ENCODE measurements at places on chromosomes 5 and 9.

GRCh38 chr5:126052120-126052519 lies 371.1 kb upstream of the GRAMD2B start:
- no peak for DNase-seq

DNA sequence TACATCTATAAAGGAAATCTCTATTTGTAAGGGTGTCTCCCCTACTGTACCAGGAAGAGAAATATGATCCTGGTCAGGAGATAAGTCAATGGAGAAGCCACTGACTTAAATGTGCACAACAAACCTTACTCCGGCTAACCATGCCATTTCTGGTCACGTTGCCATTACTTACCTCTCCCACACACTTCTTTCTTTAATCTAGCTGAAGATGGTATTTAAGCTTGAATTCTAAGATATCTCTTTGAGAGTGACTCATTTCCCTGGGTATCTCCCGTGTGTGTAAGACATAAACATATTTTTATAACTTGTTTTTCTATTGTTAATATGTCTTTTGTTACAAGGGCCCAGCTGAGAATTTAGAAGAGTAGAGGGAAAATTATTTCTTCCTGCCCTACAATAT lies 296.6 kb downstream of the SEMA5A start:
- DNase-seq = no peak

DNA sequence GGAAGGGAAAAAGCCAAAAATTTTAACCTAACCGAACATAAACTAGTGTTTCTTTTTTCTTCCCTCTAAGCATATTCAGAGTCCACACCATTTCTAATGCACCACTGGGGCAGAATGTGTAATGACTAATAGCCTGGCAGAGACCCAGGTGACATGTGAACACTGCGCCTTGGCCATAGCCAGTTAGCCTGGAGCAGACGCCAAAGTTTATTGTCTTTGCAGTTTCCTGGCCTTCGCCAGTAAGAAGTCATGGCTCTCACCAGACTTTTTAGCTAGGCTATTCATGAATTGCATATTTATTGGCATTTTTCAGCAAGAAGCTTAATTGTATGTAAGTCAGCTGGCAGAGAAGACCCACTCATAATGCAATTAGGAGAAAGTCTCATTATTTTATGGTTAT lies 182.8 kb upstream of the SLC27A6 start:
- no peak for DNase-seq

DNA sequence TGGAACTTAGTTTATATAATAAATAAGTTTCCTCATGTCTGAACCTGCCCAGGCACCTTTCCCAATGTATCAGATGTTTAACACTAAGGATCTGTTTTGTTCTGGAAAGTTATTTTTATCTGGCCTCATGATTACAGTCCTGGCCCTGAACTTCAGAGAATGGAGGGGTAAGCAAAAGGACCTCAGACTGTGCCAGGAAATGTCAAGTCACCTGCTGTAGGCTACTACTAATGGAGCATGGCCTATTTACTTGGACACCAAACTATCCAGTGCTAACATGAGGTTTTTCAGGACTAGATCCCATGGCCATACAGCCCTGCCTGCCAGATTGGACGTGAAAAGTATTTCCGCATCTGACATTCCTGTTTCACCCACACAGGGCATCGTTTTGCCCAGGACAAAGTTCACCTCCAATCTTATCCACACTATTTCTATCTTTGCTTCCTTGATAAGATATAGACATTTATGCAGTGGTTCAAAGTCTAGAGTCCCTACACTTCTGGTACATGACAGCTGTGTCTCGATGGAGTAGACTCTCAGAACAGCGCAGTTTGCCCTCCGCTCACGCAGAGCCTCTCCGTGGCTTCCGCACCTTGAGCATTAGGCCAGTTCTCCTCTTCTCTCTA lies at the start of gene BTNL8:
BTNL8 (plus strand) TSS at position 539 of the 626 bp plus-strand sequence. CDS start 152 bp downstream, outside the sequence.
- no peak for DNase-seq

DNA sequence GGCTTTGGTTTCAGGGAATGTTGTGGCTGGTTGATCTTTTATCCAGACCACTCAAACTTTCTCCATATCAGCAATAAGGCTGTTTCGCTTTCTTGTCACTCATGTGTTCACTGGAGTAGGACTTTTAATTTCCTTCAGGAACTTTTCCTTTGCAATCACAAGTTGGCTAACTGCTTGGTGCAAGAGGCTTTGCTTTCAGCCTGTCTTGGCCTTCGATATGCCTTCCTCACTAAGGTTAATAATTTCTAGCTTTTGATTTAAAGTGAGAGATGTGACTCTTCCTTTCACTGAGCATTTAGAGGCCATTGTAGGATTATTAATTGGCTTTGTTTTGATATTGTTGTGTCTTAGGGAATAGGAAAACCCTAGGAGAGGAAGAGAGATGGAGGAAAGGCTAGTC lies 7.0 kb upstream of the HRCT1 start:
- DNase-seq = no peak

GRCh38 chr9:19331877-19332276 lies 48.2 kb downstream of the RPS6 start:
- no peak for DNase-seq

DNA sequence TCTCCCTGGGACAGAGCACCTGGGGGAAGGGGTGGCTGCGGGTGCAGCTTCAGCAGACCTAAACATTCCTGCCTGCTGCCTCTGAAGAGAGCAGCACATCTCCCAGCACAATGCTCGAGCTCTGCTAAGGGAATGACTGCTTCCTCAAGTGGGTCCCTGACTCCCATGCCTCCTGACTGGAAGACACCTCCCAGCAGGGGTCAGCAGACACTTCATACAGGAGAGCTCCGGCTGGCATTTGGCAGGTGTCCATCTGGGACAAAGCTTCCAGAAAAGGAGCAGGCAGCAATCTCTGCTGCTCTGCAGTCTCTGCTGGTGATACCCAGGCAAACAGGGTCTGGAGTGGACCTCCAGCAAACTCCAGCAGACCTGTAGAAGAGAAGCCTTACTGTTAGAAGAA lies 77.2 kb downstream of the SLCO6A1 start:
- DNase-seq = no peak

DNA sequence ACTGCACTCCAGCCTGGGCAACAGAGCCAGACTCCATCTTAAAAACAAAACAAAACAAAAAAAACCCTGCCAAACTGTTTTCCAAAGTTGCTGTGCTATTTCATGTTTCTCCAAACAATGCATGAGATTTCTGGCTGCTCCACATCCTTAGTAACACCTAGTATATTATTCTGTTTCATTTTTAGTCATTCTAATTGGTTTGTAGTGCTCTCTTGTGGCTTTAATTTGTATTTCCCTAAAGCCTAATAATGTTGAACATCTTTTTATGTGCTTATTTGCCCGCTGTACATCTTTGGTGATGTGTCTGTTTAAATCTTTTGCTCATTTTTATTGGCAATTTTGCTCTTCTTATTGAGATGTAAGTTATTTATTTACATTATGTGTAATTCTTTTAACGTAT lies 18.4 kb upstream of the TTC1 start:
- DNase-seq = no peak

GRCh38 chr5:89071101-89071940 lies 188.3 kb upstream of the MEF2C start:
- DNase-seq = no peak

- DNase-seq = no peak
These were observed 60.0 kb upstream of the IRX1 start for GRCh38 chr5:3535414-3536211.

- DNase-seq = peak; percentile 27
These were observed 10.5 kb downstream of the OR1K1 start for GRCh38 chr9:122810306-122810946.

- no peak for DNase-seq
These were observed 118.4 kb downstream of the MARCHF11 start for GRCh38 chr5:16061163-16061562.

DNA sequence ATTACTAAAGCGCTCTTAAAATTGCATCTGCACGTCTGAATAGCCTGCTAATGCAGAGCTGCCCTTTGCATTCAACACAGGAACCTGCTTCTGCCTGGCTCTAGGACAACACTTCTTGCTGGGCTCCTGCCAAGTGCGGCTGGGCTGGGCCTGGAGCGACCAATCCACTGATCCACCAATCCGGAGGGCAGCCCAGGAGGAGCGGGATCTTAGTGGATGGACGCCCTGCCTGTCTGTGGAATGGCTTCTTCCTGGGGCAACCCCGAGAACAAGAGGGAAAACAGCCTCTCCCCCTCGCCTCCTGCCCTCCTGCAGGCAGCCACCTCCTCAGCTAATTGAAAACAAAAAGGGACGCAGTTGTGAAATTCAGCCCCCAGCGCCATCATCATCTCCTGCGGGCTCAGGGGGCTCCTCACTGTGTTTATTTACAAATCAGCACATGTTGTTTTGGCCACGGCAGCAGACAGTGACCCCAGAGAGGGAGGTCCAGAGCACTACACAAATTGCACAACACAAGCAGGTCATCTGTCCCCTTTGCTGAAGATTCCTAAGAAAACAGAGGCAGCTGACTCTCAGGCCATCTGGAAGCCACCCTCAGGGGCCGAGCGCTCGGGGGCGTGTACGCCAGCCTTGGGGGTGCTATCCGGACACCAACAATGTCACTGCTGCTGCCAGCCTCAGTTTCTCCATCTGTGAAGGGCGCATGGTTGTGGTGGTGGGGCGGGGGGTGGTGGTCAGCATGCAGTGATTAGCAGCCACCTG lies 57.3 kb downstream of the GADD45G start:
- DNase-seq = peak; percentile 94

GRCh38 chr9:105390871-105391270 lies 57.0 kb upstream of the FSD1L start:
- DNase-seq = no peak

DNA sequence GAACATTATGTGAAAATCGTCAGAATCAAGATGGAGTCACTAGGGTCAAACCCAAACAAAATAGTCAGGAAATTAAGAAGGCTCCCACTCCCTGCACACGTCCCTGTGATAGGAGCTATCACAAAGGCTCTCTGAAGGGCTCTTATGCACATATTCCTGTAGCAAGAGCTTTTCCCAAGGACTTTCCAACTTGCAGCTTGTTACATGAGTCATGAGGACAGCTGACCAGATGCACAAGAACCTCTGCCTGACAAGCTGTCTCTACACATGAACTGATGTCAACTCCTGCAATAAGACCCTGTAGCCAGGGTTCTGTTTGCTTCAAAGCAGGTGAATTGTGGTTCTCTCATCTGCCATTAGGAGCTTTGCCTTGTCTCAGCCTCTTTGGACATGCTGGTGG lies 122.4 kb downstream of the OLFM1 start:
- no peak for DNase-seq

- DNase-seq = no peak
These were observed 444.0 kb upstream of the PTGER4 start for GRCh38 chr5:40235471-40236400.

- no peak for DNase-seq
These were observed 141.6 kb upstream of the SPEF2 start for GRCh38 chr5:35476036-35476435.

DNA sequence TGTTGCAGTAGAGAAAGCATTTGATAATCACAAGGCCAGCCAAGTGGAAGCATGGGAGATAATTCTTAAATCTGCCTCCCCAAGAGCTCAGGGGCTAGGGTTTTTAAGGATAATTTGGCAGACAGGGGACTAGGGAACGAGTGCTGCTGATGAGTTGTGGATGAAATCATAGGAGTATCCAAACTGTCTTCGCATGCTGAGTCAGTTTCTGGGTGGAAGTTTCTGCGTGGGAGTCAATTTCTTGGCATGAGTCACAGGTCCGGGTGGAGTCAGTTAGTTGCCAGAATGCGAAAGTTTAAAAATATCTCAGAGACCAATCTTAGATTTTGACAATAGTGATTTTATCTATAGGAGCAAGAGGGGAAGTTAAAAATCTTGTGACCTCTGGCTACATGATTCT lies 112.6 kb downstream of the TMC1 start:
- no peak for DNase-seq

- DNase-seq = no peak
These were observed 156.6 kb upstream of the SPRY4 start for GRCh38 chr5:142481410-142481809.

DNA sequence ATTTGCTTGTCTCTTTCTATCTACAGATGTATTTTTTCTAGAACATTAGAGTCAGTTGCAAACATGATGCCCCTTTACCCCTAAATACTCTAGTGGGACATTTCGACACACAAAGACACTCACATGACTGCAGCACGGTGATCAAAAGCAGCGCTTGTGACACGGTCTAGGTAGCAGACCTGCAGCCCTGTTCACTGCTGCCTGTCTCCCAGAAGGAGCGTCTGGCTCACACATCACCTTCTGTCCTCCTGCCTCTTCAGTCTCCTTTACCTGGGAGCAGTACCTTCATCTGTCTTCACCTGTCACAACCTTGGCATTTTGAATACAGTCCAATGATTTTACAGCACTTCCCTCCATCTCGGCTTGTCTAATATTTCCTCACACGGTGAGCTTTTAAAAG lies 51.9 kb upstream of the SH3PXD2B start:
- no peak for DNase-seq

GRCh38 chr5:141084487-141084989 lies 9.9 kb upstream of the PCDHB2 start:
- no peak for DNase-seq

DNA sequence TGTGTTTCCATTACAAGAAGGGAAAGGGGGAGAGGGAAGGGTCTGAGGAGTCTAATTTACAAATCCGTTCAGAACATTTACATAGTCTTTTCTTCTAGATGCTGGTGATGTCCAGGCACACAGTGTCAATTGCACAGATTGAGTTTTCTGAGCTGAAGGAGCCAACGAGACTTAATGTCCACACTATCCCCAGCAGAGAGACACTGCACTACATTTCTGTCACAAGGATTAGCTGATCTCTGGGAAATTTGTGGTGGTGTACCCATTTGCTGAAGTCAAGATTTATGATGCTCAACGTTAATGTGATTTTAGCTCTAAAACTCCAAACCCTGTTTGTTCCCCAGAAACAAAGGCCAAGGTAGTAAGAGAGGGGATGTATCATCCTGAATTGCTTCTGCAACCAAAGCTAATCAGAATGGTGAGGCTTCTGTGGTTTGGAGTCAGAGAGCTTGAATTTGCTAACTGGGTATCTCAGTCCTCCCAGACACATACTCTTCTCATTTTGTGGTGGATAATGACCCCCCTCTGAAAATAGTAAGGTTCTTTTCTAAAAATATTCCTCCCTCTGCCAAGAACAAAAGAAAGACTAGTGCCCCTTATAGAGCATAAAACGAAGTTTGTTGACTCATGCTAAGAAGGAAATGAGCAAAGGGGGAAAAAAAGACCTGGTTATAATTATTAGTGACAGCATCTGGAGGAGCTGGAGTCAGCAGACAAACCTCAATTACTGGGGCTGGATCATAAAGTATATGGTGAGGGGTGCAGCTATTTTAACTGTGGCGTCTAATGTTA lies 416.9 kb downstream of the PSAT1 start:
- DNase-seq = peak; percentile 57

- no peak for DNase-seq
These were observed 228.5 kb downstream of the ENC1 start for GRCh38 chr5:74412066-74412465.

- DNase-seq = no peak
These were observed 91.5 kb upstream of the CDKN2B start for GRCh38 chr9:22100626-22101025.

- DNase-seq = no peak
These were observed 280.1 kb downstream of the HSPA4 start for GRCh38 chr5:133331941-133332340.

GRCh38 chr5:91160714-91161285 lies 222.3 kb downstream of the ARRDC3 start:
- DNase-seq = no peak

GRCh38 chr5:151173711-151174611 lies 16.4 kb upstream of the ANXA6 start:
- DNase-seq = no peak

All from NCI-H1436 treated with DMSO at 0.1 percent for 48 hours (cell line).